Right cardiac atrium (tissue), 5 donors: ENCODE measurements at places on chromosomes 7 and 10. TPM values are rescaled to one million over a fixed set of nuclear protein-coding genes. Genes with fewer than 3 reads are reported as not detected.
A peak's percentile ranks its signal among the peaks of the same experiment; 100 is the strongest.

- no peak for DNase-seq
These were observed 321.1 kb downstream of the PARD3 start for GRCh38 chr10:34494012-34494411.

DNA sequence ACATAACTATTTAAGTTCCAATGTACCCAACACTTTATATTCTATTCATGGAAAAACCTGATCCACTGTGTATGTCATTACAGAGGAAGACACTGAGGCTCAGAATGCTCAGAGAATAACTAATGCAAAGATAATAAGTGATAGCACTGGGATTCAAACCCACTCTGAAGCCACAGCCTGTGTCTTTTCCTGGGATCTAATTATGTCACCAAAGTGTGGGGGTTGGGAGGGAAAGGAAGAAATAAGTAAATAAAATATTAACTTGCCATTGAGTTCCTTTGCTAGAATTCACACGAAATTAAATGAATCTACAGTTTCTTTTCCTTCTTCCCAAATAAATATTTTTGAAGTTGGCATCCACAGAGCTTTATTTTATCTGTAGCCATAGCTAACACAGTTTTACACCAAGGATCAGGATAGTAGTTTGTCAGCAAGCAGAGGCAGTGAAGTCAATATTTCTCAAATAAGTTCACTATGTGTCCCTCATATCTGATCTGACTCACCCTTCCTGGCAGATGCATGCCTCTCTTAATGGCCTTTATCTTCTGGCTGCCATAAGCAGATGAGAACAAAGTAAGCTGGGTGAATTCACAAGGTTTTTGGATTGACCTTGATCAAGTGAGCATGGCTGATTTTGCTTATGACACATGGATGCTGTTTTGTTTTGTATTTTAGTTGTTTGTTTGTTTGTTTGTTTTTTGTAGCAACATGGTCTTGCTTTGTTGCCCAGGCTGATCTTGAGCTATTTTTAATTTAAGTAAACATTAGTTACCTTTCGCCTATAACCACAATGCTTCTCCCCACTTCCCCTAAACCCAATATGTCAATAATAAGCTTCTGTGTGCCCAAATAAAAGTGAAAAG, 6.3 kb downstream of the RAPGEF5 start:
- peak; percentile 20 for DNase-seq

GRCh38 chr7:103292122-103292521, 5.1 kb upstream of the PMPCB start:
- no peak for DNase-seq

- no peak for DNase-seq
These were observed 48.0 kb upstream of the DLG5 start for GRCh38 chr10:77974396-77975074.

- peak; percentile 92 for DNase-seq
These were observed at the start of gene USP6NL for GRCh38 chr10:11611248-11612020. TSS of gene USP6NL (minus strand) at chr10:11611650. CDS start at chr10:11597634, 14,016 bp downstream.

DNA sequence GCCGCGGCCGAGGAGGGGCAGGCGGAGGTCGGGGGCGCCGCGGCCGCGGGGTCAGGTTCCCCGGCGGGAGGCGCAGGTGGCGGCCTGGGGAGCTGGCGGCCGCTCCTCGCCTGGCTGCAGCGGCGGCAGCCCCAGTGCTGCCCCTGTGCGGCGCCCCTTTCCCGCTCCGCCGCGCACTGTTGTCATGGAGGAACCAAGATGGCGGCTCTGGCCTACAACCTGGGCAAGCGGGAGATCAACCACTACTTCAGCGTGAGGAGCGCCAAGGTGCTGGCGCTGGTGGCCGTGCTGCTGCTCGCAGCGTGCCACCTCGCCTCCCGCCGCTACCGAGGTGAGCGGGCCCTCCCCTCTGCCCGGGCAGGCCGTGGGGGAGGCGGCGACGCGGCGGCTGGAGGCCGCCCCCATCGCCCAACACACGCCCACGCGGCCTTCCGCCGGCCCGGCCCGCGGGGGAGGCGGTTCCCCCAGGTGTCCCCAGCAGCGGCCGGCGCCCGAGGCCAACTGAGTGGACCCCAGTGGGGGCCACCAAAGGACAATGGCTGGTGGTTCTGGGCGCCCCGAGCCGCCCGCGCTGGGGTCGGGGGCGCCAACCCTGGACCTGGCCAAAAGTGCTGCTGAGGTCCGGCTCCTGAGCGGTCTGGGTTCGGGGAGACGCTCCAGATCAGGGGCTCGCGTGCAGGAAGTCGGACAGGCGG, 425 bp downstream of the CASD1 start:
- DNase-seq = peak; percentile 66

DNA sequence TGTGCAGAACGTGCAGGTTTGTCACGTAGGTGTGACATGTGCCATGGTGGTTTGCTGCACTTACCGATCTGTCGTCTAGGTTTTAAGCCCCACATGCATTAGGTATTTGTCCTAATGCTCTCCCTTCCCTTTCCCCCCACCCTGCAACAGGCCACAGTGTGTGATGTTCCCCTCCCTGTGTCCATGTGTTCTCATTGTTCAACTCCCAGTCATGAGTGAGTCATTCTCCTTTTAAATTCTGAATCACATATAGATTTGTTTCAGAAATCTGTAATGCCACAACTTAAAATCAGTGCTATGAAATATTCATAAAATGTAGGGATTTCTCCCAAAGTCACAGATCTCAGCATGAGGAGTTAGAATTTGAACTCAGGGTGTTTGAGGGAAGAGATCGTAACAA, 552.5 kb upstream of the MBL2 start:
- DNase-seq = no peak

- peak; percentile 63 for DNase-seq
These were observed 481.5 kb upstream of the AKR1E2 start for GRCh38 chr10:4344492-4344994.

DNA sequence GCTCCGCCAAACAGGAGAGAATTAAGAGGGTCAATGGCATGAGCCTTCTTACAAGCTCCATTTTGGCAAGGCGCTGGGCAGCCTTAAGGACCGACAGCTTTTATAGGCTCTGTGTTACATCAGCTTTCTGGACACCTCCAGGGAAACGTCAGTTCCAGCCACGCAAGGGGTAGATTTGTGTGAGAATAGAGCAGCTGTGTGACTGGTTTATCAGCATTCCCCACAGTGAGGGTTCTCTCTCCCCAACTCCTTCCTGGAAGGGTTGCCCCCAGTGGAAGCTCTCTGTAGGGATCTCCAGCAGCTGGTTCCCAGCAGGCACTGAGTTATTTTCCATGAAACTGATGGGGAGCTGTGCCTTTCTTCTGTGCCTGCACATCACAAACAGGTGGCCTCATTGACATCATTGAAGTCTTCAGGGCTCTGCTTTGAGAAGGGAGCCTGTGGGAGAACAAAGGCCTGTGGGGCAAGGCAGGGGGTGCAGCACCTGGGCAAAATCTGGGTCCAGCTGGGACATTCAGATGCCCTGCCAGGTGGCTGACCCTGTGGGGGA, at the start of gene CUZD1:
Gene CUZD1, minus strand, starts transcription at position 75 of the 550 bp plus-strand sequence. Its CDS starts 14 bp downstream, at position 61.
- DNase-seq = no peak

- no peak for DNase-seq
These were observed 53.7 kb downstream of the ADCY1 start for GRCh38 chr7:45627691-45628456.

DNA sequence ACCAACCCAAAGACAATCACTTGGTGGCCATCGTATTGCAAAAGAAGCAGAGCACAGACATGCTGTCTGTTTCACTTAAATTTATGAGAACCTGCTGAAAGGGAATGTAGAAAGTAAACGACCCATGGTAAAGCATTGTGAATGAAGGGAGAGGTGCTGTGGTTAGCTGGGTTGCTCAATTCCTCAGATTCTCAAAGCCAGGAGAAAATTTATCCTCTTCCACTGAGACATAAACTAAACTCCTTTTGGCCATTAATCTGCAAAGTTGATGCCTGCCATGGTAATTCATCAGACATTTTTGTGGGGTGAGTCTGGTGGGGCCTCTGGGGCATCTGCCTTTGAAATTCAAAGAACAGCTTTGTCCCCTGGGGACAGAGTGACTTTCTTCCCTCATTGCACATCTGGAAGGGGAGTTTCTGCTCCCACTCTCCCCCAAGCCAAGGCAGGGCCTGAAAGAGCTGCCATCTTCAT, 951.0 kb downstream of the LRMDA start:
- no peak for DNase-seq

- no peak for DNase-seq
These were observed 5.4 kb upstream of the TNS3 start for GRCh38 chr7:47587351-47587750.

- peak; percentile 48 for DNase-seq
These were observed 174.9 kb upstream of the NRP1 start for GRCh38 chr10:33509231-33509831.

GRCh38 chr10:84534168-84534567, 205.8 kb downstream of the CCSER2 start:
- no peak for DNase-seq

DNA sequence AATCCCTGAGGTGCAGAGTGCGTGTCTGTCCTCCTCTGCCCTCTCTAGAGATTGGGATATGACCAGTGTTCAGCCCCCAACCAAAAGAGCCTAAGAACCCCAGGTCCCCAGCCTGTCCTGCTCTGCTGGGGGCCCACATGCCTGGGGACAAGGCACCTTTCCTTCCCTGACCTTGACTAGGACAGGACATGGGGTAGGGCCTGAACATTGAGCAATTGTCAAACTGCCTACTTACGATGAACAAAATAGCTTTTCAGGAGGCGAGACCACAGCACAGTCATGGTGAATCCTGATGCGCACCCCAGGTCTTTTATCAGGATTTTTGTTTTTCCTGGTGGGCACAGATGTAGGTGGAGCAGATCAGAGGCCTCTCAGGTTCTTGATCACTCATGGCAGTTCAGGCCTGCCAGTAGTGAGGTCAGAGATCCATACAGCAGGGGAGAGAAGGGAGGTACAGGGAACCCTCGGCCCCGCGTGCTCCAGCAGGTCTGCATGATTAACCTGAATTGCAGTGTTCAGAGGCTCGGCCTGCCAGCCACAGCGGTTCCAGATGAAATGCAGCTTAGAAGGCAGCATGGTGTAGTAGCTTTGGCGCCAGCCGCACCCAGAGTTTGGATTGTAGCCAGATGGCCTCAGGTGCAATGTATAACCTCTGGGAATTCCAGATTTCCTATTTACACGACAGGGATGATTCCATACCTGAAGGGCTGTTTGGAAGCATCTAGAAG, 191.3 kb downstream of the CUX1 start:
- no peak for DNase-seq

- DNase-seq = no peak
These were observed 146.6 kb downstream of the WDR11 start for GRCh38 chr10:120997756-120998155.

DNA sequence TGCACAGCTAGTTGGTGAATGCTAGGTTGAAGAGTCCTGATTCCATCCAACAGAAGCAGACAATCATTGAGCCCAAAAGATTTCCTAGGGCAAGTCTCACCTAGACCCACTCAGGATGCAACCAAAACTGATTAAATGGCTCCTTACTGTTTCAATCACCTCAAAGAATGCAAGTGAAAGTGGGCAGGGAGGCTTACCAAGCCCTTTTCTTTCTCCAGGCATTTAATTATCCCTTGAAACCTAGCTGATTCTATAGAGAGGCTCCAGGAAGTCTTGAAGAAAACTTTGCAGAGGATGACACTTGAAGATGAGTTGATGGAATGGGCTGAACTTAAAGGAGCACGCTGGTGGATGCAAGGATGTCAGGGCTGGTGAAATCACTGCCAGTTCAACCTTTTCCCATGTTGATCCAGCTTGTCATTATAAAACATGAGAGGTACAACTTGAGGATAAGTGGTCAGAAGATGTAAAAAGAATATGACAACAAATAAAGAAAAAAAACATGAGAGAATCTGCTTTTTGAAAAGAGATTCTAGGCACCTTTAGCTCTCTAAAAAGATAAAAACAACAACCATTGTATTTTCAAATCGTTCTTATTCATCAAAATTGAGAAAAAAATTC, 2.3 kb upstream of the ANKRD1 start:
- DNase-seq = no peak

DNA sequence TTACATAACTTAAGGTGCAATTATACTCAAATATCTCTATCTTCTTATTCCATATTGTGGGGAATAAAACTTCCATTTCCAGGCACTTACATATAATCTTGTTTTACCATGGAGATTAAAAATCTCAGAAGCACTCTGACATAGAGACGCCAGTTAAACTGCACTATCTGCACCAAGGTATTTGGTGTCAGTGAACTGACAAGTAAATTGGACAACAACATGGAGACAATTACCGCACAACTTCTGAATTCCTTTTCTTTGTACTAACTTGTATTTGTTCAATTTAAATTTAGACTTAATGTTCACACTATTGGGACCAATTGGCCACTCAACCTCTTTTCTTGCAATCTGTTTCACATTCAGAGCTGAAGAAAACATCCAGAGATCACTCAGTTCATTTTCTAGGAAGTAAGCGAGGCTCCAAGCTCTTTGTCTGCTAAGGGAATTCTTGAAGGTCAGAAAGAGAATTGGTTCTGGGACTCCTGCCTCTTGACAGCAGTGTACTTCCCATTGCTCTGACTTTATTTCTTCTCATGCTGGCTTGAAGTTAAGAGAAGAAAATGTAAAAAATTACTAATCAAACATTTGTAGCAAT, 184.7 kb downstream of the CHCHD3 start:
- DNase-seq = no peak

DNA sequence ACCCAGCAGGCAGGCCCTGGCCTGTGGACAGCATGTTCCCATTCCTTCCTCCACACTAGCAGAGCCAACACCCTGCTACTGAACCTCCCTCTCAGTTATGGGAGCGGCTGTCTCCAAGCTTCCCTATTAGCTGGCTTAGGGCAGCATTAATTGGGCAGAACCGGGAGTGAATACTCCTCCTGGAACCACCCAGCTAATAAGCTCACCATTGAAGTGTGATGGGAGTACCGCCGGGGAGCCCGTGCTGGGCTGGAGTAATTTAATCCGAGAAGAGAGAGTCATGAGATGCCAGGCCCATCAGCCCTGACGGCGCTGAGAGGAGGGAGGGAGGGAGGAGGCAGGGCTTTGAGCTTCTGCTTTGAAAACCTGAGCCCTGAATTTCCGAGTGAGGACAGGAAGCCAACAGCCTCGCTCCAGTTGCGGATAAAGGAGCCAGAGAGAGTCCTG, 31.8 kb upstream of the ELFN1 start:
- no peak for DNase-seq

DNA sequence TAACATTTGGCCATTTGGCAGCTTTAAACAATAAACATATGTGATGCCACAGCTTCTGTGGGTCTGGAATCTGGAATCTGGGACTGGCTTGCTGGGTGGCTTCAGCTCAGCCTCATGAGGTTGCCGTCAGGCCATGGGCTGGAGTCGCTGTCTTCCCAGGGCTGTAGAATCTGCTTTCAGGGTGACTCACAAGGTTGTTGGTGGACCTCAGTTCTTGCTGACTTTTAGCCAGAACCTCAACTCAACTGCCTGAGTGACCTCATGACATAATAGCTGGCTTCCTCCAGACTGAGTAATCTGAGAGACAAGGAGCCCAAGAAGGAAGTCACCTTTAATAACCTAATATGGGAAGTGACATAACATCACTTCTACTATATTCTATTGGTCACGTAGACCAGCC, 44.6 kb upstream of the TSPAN13 start:
- no peak for DNase-seq

Gene BICC1
- 13.5 TPM for total RNA-seq

Gene AKR1C8
- 0.31 TPM for total RNA-seq

Gene SYT15B
- total RNA-seq = 1.0 TPM

Gene RARRES2
- 176 TPM for total RNA-seq

Gene STAM
- 37.3 TPM for total RNA-seq

Gene HABP2
- 0.09 TPM for total RNA-seq

Gene GBX1
- 0.40 TPM for total RNA-seq

Gene CCL26
- 1.0 TPM for total RNA-seq

Gene MKI67
- 0.11 TPM for total RNA-seq

Gene GJD4
- not detected for total RNA-seq

Gene SAMD9
- 3.7 TPM for total RNA-seq

Gene FOXP2
- total RNA-seq = 2.0 TPM

Gene SFXN4
- 46.8 TPM for total RNA-seq

Gene TAS2R41
- not detected for total RNA-seq
